HL-60 (cell line): ENCODE measurements at places on chromosomes 7 and 10.

DNA sequence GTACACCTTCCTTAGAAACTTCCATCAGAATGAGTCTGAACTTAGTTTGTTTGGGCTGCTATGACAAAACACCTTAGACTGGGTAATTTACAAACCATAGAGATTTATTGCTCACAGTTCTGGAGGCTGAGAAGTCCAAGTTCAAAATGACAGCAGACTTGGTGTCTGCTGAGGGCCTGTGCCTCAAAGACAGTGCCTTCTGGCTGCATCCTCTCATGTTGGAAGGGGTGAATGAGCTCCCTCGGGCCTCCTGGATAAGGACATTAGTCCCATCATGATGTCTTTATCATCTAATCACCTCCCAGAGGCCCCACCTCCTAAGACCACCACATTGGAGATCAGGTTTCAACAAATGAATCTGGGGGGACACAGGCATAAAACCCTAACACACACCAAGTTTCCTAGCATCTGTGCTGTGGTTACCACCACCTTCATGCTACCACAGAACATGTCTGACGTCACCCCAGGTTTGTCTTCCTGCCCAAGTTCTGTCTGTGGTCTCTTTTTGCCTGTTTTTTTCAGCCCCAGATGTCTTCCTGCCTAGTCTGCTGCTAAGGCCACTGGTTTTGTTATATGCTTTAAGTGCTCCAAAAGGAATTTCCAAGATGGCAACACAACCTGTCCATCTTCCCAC is 150.9 kb upstream of the COBL start:
- DNase-seq = no peak

DNA sequence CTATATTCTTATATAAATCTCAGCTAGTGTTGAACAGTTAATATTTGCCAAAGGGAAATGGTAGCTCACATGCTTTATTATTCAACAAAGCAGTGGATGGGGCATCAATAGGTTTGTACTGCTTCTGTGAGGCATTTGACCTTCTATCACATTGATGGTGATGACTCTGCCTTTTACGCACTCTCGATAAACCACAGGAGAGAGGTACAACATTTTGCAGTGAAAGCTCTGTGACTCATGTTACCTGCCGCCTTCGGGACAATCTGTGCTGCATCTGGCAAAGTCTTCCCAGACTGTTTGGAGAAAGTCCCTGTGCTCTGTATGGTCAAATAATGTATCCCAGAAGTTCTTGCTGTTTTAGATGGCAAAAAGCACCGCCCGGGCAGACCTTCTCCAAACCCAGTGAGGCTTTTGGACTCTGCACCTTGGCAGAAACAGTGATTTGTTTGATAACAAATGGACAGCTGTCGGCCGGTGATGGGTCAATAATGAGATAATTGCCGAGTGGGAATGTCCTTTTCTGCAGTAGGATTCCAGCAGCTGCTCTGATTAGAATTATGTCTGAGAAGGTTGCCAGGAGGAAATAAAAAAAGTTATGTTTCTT is 61.0 kb downstream of the PLPP4 start:
- DNase-seq = no peak

- DNase-seq = no peak
These were observed 322.9 kb downstream of the PRPF18 start for GRCh38 chr10:13909516-13910258.

DNA sequence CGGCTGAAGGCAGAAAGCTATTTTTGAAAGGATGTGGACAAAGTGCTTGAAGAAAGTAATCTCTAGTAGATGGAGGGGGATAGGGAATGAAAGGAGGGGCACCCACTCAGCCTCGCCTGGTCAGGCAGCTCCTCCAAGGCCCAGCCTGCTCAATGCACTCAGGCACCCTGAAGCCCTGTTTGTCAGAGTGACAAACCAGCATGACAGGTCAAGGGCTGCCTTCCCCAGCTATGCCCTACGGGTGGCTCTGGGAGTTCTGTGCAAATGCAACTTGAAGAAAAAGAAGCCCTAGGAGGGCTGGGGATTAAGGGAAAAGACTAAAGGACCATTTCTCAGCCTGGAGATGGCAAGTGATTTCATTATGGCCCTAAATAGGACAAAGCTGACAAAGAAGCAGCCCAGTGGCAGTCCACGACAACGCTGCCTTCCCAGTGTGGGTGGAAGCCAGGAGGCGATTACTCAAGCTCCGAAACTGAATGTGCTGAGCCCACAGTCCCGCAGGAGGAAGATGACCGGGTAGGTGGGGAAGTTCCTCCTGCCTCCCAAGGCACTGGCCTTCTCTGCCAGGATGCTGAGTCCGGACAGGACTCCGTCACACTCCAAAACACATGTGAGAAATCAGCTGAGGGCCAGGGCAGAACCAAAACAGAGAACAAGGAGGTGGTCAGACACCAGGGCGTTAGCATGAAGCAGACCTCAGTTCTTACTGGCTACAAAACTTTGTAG is 16.3 kb downstream of the LIPA start:
- DNase-seq = no peak

GRCh38 chr10:116014871-116015582 is 258.0 kb downstream of the GFRA1 start:
- no peak for DNase-seq

GRCh38 chr7:29017713-29018112 is 59.6 kb upstream of the TRIL start:
- no peak for DNase-seq

- peak; percentile 3 for DNase-seq
These were observed 45.4 kb upstream of the GRM3 start for GRCh38 chr7:86598311-86598710.

GRCh38 chr10:43304687-43305333 is 37.9 kb upstream of the RASGEF1A start:
- peak; percentile 63 for DNase-seq

DNA sequence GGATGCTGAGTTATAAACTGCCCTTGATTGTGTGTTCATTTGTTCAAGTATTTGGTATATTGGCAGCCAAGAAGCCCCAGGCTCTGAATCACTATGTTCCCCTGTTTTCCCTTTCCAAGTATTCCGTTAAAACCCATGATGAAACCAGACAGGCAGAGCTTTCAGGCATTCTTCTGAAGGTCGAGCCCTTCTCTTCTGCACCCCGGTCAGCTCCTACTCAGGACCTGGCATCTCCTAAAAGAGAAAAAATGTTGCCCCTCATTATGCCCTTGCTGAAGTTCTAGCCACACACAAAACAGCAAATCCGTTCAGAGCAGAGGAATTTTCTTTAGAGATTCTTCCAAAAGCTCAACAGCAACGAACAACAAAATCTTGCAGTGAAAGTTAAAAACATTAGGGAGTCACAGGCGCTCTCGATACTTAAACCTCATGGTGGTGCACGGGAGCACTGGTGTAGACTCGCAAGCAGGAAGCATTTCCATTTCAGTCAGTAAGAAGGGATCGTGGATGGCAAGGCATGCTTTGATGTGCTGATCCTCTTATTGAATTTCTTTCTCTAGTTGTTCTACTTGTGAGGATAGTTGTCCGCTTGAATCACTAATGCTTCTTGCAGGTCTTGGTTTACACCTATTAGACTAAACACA is 264.9 kb downstream of the SKIDA1 start:
- DNase-seq = no peak

GRCh38 chr7:139917851-139918250 is 88.8 kb downstream of the TBXAS1 start:
- DNase-seq = no peak

- no peak for DNase-seq
These were observed 142.8 kb upstream of the SEMA3E start for GRCh38 chr7:83791737-83792136.

DNA sequence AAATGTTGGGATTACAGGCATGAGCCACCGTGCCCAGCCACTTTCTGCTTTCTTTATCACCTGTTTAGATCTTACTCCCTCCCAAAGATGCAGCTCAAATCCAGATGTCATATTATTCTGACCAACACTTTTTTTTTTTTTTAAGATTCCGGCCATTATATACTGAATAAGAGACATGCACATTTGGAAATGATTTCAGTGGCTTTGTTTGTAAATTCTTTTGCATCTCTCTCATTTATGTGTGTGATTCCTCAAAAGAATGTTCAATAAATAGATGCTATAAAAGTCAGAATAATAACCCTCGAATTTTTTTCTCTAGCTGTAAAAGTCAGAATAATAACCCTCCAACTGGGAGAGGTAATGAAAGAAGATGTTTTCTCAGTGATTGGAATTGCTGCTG is 25.4 kb downstream of the HECW1 start:
- DNase-seq = no peak

- DNase-seq = no peak
These were observed 20.5 kb upstream of the CFAP70 start for GRCh38 chr10:73379064-73379748.

DNA sequence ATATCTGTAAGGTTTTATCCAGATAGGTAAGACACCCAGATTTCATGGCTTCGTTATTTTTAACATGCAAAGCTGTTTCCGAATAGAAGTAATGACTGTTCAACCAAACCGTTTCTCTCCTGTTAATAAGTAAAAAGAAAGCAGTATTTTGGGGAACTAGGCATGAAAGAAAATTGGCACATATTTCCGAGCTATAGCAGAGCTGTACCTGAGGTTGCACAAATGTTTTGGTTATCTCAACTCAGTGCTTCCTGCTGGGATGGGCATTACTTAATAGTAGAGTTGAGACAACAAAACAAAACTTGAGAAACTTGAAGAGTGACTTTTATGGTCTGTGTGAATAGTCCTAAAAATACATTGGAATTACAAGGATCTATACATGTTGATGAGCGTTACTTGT is 564.3 kb upstream of the SORCS1 start:
- peak; percentile 53 for DNase-seq

- DNase-seq = no peak
These were observed 12.4 kb downstream of the ZNF789 start for GRCh38 chr7:99485094-99485493.

DNA sequence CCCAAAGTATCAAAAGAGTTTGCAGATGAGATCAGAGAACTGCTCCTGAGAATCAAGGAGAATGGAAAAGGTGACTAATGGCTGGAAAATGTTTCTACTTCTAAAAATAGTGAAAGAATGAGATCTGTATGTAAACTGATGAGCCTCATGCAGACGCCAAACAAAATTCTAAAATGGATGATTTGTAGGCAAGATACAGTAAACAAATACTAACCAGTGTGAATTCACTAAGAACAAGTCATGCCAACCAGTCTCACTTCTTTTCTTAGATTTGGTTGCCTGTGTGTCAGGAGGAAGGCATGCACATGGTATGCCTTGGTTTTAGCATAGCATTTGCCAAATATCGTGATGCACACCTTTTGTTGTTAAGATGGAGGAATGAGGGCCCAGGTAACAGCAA is 94.9 kb upstream of the PIK3CG start:
- no peak for DNase-seq

- no peak for DNase-seq
These were observed 157.6 kb downstream of the FAM107B start for GRCh38 chr10:14616955-14617730.

DNA sequence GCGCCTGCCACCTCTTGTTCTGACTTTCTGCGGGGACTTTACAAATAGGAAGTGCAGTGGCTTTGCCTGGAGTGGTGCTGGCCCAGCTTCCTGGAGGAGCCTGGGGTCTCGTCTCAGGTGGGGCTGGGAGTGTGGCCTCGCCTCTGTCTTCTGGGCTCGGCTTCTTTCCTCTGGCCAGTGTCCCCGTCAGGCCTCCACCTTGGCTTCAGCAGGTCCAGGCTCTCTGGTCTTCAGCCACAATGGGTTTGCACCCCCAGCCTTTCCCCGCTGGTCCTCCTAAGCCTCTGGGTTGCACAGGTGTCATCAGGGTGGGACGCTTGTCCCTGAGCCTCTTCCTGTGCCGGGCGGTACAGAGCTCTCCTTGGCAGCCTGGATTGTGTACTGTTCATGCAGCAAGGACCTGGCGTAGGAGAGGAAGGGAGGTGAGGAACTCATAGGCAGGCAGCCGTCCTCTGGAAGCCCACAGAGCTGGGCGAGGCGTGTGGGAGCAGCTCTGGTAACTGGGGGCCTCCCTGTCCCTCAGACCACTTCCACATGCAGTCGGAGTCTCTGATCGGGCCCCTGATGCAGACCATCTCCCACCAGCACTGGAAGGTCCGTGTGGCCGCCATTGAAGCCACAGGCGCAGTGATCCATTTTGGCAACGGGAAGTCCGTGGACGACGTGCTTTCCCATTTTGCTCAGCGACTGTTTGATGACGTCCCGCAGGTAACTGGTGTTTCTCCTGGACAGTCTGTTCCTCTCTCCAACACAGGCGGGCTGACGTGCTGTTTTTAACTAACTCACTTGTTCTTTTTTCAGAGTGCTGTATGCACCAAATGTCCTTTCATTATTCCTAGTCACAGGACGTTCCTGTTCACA is 2.3 kb upstream of the PRKAR1B start:
- no peak for DNase-seq

GRCh38 chr7:44282601-44283171 is 42.7 kb downstream of the CAMK2B start:
- no peak for DNase-seq

DNA sequence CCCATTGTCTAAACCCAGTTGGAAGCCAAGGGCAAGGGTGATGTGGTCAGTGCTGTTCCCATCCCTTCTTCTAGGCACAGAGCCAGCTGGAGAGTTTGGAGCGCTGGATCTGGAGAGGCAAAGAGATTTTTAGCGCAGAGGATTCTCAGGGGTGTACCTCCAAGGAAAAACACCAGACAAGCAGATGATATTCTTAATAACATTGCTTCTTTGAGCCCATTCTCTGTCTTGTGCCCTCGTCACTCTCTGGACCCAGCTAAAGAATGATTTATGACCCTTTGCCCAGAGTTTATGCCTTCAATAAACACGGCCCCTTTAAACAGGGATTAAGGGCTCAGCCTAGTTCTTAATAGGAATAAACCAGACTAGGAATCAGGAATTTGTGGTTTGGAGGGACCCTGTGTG is 4.7 kb upstream of the HIP1 start:
- no peak for DNase-seq

DNA sequence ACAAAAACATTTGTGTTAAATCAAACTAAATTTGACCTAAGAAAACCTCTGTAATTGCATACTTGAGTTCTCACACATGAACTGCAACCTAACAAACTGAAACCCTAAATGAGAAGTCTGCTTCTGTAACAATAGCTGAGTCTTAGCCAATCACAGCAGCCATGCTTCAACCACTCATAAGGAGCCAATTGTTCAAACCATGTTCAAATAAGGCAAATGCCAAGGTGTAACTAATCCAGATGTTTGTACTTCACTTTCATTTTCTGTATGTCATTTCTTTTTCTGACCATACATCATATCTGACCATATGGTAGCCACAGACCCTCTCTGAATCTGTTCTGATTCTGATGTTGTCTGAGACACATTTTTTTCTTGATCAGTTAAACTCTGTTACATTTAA is 47.5 kb upstream of the ANTXRL start:
- no peak for DNase-seq

DNA sequence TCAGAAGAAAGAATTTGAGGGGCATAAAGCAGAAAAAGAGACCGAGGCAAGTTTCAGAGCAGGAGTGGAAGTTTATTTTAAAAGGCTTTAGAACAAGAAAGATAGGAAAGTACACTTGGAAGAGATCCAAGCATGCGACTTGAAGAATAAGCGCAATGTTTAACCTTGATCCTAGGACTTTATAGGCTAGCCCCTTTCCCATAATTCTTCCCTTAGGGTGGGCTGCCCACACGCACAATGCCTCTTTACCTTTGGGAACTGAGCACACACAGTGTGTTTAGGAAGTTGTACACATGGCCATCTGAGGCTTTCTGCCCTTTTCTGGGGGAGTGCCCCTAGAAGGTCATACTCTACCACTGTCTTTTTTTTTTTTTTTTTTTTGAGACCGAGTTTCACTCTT is 11.2 kb upstream of the GSTO1 start:
- no peak for DNase-seq

- DNase-seq = no peak
These were observed 98.3 kb downstream of the TMEM130 start for GRCh38 chr7:98771519-98771918.

GRCh38 chr7:30548845-30549244 is 44.2 kb upstream of the GGCT start:
- peak; percentile 50 for DNase-seq
